ENCODE measurements at places on chromosomes 5 and 9.

GRCh38 chr9:92324889-92325268 is 271 bp downstream of the NOL8 start:
- DNase-seq, result no peak

DNA sequence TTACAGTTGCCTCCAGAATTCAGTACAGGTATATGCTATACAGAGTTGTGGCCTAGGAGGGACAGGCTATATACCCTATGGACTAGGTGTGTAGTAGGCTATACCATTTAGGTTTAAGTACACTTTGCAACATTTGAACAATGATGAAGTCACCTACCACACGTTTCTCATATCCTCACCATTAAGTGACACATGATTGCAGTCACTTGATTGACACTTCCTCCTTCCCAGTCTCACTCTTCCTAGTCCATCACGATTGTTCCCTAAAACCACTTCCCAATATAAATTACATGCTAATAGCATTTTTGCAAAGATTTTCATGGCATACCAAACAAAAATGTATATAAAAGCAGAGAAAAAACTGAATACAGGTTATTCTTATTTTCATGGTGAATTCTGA is 312.2 kb downstream of the EPB41L4A start:
- DNase-seq, result no peak

DNA sequence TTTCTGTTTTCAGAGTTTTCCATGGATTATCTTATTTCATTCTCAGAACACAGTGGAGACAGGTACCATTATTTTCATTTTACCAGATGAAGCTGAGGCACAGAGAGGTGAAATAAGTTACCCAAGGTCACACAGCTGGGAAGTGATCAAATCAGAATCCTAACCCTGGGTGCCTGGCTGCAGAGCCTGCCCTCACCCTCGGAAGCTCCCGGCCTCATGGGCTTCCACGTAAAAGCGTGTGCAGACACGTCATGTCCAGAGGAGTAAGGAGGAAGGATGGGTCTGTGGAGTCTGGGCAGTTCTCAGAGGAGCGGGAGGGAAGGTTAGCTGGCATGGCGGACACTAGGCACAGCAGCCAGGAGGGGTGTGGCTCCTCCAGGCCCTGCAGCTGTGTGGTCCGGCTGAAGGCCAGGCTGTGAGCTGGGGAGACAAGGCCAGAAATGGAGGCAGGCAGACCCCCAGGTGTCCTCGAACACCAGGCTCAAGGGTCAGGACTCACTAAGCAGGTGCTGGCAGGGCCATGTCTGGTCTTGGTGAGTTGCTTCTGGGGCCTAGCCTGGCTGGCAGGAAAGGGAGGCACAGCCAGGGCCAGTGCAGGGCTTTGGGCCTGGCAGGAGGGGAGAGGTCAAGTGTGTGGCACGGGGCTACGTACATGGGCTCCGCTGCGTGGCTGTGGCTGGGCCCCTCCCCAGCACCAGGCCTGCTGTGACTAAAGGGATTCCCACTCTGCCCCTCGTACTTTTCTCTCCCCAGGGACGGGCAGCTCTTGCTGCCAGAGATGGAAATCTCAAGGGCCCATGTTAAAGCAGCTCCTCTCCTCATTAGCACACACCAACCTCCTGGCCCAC is 5.6 kb downstream of the TBC1D9B start:
- DNase-seq, result no peak

- DNase-seq, result no peak
Observed at GRCh38 chr5:107592515-107592914, 78.2 kb downstream of the EFNA5 start.

GRCh38 chr9:130536701-130537107 is 42.7 kb upstream of the FUBP3 start:
- no peak for DNase-seq

GRCh38 chr9:137689745-137690529 is 71.1 kb downstream of the EHMT1 start:
- DNase-seq, result no peak

DNA sequence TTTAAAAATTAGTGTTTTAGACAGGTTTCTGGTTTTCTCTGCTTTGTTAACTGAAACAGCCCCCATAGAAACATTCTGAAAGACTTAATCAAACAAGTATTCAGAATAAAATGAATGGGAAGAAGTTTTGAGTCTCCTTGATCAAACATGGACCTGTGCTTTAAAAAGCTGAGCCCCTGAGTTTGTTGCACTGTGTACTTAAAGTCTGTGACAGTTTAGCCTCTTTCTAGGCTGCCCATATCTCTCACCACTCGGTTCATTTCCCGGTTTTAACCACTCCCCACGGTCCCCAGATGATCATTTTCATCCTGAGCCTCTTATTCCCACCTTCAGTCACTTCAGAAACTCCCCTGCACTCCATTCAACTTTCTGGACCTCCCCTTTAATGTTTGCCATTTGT is 215.9 kb upstream of the DMRT1 start:
- DNase-seq, result no peak

DNA sequence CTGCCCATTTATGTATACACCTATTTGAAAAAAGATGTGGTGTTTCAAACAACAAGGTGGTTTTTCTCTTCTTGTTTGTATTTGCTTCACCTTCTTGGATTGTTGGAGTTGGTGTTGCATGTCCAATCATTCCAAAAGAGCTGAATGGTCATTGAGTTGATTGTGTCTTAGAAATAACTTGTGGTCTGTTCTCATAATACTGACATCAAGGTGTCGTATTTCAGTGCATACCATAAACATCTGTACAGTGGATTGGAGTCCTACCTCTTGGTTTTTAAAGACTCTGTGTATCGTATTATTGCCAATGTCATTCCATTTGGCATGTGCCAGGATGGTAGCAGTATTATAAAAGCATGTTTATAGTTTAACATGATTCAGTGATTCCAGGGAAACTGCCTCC is 73.2 kb downstream of the TRIO start:
- no peak for DNase-seq

DNA sequence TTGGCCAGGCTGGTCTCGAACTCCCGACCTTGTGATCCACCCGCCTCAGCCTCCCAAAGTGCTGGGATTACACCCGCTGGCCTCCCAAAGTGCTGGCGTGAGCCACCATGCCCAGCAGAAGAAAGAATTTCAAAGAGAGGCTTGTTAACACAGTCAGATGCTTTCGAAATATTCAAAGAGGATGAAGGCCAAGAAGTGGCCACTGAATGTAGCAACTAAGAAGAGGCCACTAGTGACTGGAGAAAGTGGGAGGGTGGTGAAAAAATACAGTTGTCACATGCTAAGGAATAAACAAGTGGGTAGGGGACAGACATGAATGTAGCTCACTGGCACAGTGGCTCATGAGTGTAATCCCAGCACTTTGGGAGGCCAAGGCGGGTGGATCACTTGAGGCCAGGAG is 13.0 kb upstream of the TPM2 start:
- DNase-seq, result no peak

DNA sequence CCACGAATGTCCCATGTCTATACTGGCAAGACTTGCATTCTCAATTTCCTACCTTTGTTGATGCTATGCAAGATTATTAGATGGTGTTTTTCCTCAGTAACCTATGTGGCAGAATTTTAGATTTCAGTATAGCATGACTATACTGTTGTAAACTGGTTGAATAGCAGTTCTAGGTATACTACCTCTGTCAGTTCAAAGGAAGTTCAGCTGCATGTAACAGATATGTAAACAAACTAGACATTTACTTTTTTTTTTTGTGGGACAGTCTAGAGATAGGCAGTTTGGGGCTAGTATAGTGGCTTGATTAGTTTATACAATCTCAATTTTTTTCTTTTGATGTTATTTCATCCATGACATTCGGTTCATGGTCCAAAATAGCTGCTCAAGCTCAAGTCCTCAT is 97.6 kb upstream of the GRIN3A start:
- DNase-seq, result no peak

- DNase-seq, result no peak
Observed at GRCh38 chr5:131533836-131534235, 101.2 kb downstream of the RAPGEF6 start.

- no peak for DNase-seq
Observed at GRCh38 chr9:75604661-75605060, 285.8 kb upstream of the PCSK5 start.

DNA sequence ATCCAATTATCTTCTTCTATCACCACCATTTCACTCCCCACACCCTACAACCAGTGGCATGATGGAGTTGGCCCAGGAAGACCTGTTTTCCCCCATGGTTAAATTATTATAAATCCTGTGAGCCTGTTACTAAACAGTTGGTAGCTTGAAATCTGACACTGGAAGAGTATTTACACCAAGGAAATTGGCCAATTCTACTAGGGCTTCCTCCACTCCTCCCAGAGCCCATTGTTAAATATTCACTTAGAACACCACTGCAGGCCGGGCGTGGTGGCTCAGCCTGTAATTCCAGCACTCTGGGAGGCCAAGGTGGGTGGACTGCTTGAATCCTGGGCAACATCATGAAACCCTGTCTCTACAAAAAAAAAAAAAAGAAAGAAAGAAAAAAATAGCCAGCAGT is 32.4 kb upstream of the CKS2 start:
- DNase-seq, result no peak

- no peak for DNase-seq
Observed at GRCh38 chr5:134553821-134554267, 28.4 kb downstream of the JADE2 start.

GRCh38 chr5:154937186-154937717 is 759 bp downstream of the GEMIN5 start:
- no peak for DNase-seq

GRCh38 chr9:137456061-137456863 is 2.9 kb downstream of the NSMF start:
- DNase-seq, result no peak

- DNase-seq, result peak; percentile 48
Observed at GRCh38 chr5:4551034-4551433, 589.1 kb upstream of the ADAMTS16 start.

- DNase-seq, result no peak
Observed at GRCh38 chr9:19432473-19432872, 23.7 kb downstream of the ACER2 start.

DNA sequence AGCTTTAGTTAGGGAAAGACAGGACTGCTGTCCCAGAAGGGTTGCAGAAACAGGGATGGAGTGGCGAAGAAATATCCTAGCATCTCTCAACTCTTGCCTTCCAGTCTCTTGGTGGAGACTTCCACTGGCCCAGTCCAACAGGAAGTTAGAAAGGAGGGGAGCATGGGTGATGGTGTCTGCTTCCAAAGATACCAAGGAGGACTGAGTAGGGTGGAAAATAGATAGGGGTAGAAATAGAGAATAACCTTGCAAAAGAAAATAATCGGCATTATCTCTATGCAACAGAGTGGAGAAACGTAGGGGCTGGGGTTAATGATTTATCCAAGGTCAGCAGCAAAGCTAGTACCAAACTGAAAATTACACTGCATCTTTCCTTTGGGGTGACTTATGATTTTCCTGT is 242.3 kb downstream of the PSAT1 start:
- DNase-seq, result no peak

GRCh38 chr9:85302938-85303756 is 438.6 kb downstream of the AGTPBP1 start:
- DNase-seq, result no peak

- no peak for DNase-seq
Observed at GRCh38 chr9:98057138-98057799, 737 bp downstream of the NANS start.

DNA sequence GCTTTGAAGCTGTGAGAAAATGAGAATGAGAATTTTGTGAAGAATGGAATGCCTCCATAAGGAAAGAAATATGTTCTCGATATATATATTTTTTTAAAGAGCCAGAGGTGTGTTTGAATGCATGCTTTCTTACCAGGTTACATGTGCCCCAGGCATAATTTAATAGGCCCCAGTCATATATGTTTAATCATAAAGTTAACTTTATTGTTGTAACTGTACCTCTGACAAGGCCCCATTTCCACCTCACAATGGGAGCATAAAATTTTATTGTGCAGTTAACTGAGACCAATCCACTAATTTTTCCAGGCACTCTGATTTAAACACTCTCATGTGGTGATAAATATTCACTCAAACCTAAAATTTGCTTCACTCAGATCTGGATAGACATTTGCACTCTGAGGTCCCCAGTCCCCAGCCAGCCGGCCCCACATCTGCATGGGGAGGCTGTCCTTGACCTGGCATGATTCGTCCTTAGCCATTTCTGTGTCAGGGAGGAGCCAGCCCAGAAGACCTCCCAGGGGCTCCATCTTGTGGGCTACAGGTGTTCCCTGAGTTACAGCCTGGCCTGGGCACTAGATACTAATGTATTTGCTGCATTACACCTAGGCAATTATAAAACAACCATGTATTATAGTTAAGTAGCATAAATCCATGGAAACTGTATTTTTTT is 245.8 kb downstream of the MTRR start:
- DNase-seq, result no peak

DNA sequence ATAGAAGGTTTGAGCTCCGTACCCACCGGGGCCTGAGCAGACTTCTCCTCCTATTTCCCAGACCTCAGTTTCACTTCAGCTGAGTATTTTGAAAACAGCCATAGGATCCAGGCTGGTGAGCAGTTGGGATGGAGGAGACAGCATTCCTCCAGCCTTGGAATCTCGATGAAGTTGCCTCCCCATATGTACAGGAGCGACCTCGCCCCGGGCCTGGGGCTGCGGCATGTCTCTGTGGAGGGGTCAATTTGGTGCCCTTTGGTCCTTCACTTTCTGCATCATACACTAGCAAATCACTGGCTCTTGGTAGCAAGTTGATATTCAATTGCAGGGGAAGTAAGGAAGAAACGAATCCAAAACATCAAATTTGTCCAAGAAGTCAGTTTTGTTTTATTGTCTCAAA is 402.0 kb upstream of the IRX4 start:
- no peak for DNase-seq

GRCh38 chr9:128128836-128129590 is 1.5 kb upstream of the PTGES2 start:
- no peak for DNase-seq

GRCh38 chr9:35285731-35286130 is 123.9 kb downstream of the UNC13B start:
- no peak for DNase-seq
